Activated T-cell treated with anti-CD3 and anti-CD28 coated beads for 4 hours (primary cell): ENCODE measurements at places on chromosomes 4 and X.

- DNase-seq = no peak
Measured at GRCh38 chr4:95388911-95389310, 159.9 kb downstream of the UNC5C start.

- DNase-seq = no peak
Measured at GRCh38 chrX:152573866-152574265, 63.8 kb upstream of the GABRQ start.

DNA sequence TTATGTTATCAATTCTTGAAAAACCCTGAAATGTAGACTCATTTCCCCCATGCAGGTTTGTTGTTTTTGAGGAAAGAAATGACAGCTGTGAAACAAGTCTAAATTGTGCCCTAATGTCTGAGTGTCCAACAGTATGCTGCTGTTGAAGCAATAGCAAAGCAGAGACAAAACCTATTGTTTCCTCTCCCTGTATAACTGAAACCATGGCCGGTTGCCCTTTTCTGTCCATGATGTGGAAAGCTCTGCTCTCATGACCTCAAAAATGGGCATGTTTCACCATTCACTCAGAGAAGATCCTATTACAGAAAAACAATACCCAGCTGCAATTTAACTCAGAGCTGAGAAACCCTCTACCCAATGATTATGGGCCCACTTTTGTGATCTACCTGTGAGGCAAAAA lies 312.6 kb upstream of the FTHL17 start:
- no peak for DNase-seq

GRCh38 chrX:12239356-12240082 lies 101.2 kb downstream of the FRMPD4 start:
- DNase-seq = no peak

DNA sequence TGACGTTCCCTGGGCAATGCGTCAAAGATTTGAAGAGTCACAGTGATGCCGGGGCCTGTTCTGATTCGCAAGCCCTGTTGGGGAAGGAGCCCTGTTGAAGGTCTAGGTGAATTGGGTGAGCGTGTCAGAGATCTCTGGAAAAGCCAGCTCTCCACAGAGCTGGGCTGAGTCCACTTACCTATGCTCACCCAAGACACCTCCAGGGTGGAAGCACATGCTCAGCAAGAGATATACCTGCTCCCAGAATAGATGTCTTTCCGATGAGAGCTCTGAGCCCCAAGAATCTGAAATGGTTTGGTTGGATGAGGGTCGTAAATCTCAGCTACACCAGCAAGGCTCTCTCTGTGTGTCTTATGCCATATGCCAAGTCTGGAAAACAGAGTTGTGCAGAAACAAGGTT lies 1.7 kb downstream of the GABRQ start:
- DNase-seq = no peak
